ENCODE measurements at places on chromosomes 13 and 19.
A peak's percentile ranks its signal among the peaks of the same experiment; 100 is the strongest.

GRCh38 chr19:33394006-33394722, 20.7 kb downstream of the CEBPG start:
- DNase-seq: no peak

DNA sequence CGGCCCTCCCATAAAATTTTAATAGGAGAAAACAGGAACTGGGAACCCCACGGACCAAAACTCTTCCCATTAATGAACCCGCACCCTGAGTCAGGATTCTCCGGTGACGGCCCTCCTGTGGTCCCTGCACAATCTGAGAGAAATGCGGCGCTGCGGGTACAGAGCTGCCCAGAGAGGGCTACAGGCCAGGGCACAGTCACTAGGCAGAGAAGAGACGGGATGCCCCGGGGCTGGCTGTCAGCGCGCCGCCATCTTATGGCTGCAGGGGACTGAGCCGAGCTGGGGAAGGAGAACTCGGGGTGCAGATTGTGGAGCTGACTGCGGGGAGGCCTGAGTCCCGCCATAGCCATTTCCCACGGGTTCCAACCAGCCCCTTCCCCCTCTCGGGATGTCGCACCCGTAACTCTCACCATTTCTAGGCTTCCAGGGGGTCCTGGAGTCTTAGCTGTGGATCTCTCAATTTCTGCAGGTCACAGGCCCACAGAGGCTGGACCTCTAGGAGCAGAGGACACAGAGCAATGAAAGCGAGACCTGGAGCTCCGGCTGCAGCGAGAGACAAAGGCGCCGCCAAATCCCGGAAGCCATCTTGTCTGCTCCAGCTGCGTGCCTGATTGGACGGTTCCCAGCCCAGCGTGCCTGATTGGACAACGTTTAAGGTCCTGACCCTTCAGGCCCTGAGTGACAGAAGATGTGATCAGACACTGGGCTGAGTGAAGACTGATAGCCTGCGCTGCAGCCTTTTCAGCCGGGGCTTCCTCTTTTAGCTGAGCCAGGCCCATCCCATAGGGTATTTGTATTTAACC, at the start of gene ZNF675:
Gene ZNF675, minus strand, starts transcription at position 592 of the 803 bp plus-strand sequence. Its CDS starts 179 bp downstream, at position 413.
- peak; percentile 91 for DNase-seq

- DNase-seq: no peak
Measured at GRCh38 chr13:48158290-48158689, 63.4 kb upstream of the MED4 start.

- DNase-seq: no peak
Measured at GRCh38 chr19:40410030-40410389, 3.2 kb downstream of the PRX start.

GRCh38 chr13:29508130-29508875, 87.2 kb downstream of the SLC7A1 start:
- peak; percentile 87 for DNase-seq

GRCh38 chr19:19379527-19379926, 25.9 kb upstream of the GATAD2A start:
- DNase-seq: no peak

GRCh38 chr13:75372517-75372916, 109.5 kb downstream of the TBC1D4 start:
- DNase-seq: peak; percentile 67

DNA sequence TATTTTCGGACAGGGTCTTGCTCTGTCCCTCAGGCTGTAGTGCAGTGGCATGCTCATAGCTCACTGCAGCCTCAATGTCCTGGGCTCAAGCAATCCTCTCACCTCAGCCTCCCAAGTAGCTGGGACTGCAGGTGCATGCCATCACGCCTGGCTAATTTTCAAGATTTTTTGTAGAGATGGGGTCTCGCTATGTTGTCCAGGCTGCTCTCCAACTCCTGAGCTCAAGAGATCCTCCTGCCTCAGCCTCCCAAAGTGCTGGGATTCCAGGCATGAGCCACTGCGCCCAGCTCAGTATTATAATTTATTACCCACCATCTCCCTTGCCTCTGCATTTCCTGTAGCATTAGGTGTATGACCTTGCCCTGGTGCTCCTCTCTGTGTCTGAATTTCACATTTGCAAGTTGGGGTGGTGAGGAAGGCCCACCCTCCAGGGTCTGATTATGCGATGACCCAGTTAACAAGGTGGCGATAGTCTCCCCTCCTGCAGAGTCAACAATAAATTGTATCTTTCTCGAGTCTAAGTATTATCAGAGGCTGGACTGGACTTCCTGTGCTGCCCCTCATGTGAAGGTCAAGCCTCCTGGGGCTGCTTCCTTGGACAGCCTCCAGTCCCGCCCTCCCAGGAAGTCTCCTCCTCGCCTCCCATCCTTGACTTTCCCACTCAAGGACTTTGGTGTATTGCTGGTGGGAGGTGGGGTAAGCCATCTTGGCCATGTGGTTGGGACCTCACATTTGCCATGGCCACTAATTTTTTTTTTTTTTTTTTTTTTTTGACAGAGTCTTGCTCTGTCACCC, 1.5 kb upstream of the TUBB4A start:
- no peak for DNase-seq

- DNase-seq: no peak
Measured at GRCh38 chr13:98328511-98328910, 151.4 kb upstream of the RNF113B start.

GRCh38 chr19:13169769-13170168, 19.6 kb downstream of the IER2 start:
- no peak for DNase-seq

DNA sequence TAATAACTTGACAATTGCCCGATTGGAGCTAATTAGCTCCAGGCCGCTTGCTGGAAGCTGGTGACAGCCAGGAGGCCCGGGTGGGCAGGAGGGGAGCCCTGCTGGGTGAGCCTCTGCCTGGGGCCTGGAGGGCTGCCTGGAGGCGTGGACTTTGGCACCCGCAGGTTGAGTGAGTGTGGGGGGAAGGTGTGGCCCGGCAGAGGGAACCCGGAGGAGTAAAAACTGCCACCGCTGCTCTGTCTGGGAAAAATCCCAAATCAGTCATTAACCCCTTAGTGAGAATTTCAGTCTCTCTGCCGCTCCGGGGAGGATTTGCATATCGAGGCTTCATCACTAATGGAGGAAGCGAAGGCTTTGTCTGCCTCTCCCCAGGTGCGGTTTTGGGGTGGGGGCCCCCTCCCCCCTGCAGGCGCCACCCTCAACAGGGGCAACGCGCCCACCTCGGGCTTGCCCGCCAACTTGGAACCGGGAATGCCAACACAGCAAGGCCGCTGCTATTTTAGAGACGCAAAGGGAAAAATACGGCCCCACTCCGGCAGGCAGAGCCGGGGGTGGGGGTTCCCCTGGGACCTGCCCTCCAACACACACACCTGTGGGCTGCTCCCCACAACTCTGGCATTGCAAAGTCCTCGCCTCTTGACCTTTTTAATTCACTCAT, 6.2 kb downstream of the EFNA2 start:
- no peak for DNase-seq

GRCh38 chr13:111554539-111555267, 234.3 kb downstream of the TEX29 start:
- DNase-seq: no peak

- peak; percentile 46 for DNase-seq
Measured at GRCh38 chr19:14505488-14506239, 9.7 kb upstream of the GIPC1 start.

- DNase-seq: no peak
Measured at GRCh38 chr13:73428137-73428536, 369.3 kb downstream of the KLF5 start.

GRCh38 chr13:79459906-79460305, 21.0 kb upstream of the NDFIP2 start:
- DNase-seq: no peak

DNA sequence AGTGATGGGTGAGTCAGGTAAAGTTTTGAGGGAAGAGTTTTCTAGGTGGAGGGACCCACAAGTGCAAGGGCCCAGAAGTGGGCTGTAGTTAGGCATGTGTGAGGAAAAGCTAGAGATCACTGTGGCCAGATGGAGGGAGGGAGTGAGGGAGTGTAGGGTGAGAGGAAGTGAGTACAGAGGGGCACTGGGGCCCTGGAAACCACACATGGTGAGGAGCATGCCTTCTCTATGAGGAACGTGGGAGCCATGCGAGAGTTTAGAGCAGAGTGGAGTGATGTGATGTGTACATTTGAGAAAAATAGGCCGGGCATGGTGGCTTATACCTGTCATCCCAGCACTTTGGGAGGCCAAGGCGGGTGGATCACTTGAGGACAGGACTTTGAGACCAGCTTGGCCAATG, 14.7 kb upstream of the SHKBP1 start:
- no peak for DNase-seq
